ENCODE measurements at places on chromosomes 4 and X.

- no peak for DNase-seq
These were observed 131.4 kb downstream of the UCHL1 start for GRCh38 chr4:41388080-41388479.

GRCh38 chr4:48483006-48483776 is at the start of gene SLC10A4:
Gene SLC10A4 (plus strand): TSS chr4:48483343. CDS start chr4:48483562, 219 bp downstream.
- no peak for DNase-seq

DNA sequence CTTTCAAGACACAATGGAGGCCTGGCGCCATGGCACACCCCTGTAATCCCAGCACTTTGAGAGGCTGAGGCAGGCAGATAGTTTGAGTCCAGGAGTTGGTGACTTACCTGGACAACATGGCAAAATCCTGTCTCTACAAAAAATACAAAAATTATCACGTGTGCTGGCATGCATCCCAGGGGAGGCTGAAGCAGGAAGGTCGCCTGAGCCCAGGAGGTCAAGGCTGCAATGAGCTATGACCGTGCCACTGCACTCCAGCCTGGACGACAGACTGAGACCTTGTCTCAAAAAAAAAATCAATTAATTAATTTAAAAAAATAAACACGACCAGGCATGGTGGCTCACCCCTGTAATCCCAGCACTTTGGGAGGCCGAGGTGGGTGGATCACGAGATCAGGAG is 2.0 kb upstream of the CTPS2 start:
- DNase-seq: no peak

DNA sequence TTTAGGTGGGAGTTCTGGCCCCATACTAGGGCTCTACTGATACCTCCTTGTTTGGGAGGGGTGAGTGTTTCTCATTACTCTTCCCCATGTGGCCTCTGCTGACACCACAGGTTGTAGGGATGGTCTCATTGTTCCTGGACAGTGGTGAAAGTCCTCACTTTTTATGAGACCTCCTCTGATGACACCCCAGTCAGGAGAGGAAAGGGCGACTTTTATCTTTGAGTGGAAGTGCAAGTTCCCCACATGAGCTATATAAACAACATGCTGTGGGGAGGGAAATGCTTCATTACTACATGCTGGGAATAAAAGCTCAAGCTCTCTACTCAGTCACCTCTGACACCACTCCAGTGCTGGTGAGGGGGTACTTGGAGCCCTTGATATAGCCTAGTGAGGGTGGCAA is 29.5 kb upstream of the MAGEA6 start:
- no peak for DNase-seq
